ENCODE measurements at places on chromosomes 1 and 21. TPM values are rescaled to one million over a fixed set of nuclear protein-coding genes. Genes with fewer than 3 reads are reported as not detected.
A peak's percentile ranks its signal among the peaks of the same experiment; 100 is the strongest.

GRCh38 chr1:111967067-111967690, 22.3 kb downstream of the KCND3 start:
- no peak for DNase-seq

- DNase-seq, result peak; percentile 88
Measured at GRCh38 chr1:198699167-198700015, 60.6 kb downstream of the PTPRC start.

DNA sequence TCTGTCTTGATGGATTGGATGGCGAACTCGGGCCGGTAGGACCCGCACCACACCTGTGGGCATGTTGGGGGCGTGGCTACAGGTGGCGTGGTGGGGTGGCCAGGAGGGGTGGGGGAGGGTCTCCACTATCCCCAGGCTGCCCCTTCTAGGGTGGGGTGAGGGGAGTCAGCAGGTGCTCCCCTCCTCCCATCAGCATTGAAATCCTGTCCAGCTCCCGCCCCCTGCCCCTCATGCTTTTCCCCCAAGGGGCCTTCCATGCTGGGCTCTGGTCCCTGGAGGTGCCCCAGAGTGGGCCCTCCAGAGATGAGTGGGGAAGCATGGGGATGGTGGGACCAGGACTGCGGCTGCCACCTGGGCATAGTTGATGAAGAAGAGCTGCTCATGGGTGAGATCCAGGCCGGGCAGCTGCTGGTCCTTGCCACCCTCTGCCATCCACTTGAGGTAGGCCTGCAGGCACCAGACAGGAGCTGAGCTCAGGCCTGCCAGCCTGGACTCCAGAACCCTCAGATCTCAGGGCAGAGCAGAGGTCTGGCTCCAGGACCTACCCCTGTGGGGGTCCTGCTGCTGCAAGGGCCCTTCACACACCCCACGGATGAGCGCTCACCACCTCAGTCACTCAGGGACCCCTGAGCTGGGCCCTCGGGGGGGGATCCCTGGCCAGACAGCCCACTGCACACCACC, 5.1 kb downstream of the PRXL2B start:
- DNase-seq, result no peak

DNA sequence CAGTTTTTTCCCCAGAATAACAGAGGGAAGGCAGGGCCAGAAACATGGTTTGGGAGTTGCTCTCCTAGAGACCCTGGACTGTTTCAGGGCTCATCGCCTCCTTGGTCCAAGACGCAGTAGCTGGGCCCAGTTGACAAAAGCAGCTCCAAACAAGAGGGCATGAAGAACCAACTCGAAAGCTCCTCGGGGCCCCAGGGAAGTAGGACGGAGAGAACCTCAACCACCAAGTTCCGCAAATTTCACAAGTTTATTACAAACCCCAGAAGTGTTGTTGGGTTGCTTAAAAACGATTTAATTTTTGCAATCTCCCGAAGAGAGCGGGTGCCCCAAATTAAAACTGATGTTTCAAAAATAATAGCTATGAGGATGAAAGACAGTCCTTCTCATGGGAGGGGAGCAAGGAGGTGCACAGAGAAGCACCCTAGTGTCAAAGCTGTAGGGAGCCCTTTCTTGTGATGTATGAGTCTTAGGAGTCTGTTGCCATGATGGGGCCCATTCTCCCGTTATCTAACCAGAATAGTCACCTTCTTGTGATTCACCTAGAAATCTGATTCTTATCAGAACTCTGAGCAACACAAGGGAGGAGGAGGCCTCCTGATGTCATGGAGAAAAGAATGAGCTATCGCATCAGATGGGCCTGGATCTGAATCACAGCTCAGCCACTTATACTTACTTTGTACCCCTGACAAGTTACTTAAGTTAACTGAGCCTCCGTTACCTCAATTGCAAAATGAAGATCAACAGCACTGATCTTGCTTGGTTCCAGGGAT, 165.7 kb upstream of the IRF2BP2 start:
- peak; percentile 61 for DNase-seq

DNA sequence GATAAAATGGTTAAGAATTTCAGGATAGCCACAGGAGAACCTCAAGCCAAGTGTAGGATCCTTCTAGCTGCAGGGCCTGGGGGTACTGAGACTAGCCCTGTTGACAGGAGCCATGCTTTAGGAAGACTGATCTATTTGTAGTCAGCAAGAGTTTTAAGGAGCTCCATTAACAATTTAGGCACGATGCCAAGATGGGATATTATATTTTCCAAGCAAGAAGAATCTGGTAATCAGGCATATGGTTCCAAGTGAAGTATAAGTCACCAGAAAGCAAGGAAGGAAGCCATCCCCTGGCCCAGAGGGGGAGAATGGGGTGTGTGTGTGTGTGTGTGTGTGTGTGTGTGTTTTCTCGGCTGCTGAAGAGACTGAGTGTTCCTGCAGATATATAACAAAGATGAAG, 7.0 kb downstream of the IFNAR2 start:
- DNase-seq, result no peak

GRCh38 chr1:29736582-29737188, 500.4 kb downstream of the PTPRU start:
- DNase-seq, result no peak

DNA sequence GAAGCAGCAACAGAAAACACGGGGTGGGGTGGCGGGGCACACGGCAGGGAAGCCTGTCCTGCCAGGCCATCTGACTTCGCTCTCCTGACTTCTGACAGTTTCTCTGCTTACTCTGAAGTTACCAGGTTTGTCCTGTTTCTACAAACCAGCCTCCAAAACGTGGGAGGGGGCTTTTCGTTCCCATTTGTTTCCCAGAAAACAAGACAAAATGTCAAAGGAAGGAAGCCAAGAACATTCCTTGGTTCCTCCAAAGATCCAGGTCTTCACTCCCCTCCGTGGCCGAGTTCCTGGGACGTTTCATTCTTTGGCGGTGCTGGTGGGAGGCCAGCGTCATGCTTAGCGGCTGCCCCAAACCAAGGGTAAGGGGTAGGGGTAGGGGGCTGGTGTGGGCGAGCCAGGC, 49.6 kb downstream of the MEGF6 start:
- no peak for DNase-seq

DNA sequence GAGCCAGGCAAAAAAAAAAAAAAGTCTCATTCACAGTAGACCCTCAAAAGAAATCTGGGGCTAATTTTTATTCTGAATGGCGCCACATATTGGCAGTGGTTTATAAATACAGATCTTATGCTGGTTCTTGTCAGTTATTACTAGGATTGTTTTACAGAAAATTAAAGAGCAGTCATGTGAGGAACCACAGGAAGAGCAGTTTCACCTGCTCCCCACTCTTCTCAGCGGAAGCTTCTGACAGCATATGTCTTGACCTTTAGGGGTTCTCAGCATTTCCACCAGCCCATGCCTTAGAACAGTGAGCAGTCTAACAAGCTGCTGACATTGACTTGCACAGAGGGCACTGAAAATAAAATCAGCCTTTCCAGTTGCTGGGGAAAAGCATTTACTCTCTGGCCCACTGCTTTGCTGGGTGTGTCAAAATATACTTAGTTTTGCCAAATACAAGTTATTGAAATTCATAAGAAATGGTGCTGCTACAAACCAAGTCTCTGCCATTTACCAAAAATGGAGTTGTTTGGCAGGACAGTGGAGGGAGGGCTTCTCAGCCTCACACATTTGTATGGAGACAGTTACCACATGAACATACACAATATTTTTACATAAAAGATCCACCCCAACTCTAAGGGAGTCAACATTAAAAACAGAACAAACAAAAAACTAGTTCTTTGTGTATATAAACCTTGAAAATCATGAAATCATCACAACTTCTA, 144.2 kb downstream of the SYT2 start:
- no peak for DNase-seq

DNA sequence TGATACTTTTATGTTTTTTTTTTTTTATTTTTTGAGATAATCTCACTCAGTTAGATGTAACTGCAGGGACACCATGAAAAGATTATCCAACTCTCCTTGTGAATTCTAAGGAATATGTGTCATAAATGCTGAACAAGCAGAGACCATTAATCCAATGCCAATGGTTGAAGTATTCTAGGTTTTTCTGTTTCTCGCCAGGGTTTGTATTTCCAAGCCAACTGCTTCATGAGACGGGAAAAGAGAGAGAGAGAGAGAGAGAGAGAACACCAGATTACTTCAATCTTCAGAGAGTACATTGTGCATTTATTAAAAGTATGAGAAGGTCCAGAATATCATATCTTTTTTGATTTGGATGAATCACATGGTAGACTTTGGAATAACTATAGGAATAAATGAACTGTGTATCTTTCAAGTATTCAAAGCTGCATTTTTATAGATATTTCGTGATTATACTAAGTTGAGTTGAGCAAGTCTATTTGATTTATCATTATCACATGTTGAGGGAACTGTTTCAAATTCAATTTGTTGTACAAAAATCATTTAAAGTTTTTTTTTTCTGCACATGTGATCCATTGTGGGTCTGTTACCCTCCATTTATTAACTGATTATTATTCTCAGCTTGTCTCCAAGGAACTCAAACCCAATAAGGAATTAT, 108.4 kb downstream of the PLA2G4A start:
- DNase-seq, result no peak

- no peak for DNase-seq
Measured at GRCh38 chr1:46026531-46026930, 105.9 kb downstream of the PIK3R3 start.

DNA sequence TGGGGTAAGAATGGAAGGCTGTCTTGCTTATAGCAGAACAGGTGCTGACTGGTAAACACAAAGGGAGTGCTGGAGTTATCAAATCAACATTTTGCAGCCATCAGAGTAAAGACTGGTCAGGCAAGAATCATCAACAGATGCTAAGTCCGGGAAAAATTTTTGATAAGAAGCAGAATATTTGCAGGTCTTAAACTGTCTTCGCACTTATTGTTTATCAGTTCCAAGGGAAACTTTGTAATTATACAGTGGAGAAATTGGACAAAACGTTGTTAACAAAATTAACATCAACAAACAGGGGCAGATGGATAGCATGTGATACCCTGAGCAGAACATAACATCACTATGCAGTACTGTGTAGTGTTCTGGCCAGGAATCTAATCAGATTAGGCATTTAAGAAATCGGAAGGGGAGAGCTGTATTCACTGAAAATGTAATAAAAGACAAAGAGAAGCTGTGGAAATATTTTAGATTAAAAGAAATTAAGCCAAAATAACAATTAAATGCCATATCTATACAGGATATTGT, 127.1 kb downstream of the DAB1 start:
- DNase-seq, result no peak

- DNase-seq, result no peak
Measured at GRCh38 chr1:214441119-214441518, 110.3 kb downstream of the PTPN14 start.

- no peak for DNase-seq
Measured at GRCh38 chr1:173903827-173904531, 13.1 kb downstream of the SERPINC1 start.

DNA sequence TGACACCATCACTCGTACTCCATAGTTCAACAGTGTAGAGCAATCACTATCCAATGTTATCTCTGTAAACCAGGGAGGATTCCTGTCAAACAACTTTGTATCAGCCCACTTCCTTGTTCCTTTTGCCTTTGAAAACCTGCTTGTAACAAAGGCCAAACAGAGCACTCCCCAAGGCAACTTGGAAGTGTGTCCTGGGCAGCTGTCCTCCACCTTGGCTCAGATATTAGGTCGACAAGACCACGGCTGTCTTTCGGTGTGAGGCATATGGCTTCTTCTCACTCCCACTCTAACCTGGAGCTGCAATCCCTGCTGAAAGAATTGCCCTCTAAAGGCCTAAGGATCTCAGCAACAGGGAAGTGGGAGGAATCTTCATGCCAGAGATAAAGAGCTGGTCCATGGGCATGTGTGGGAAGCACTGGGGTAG, 66.7 kb downstream of the ITPKB start:
- no peak for DNase-seq

- DNase-seq, result no peak
Measured at GRCh38 chr1:179295164-179295755, 1.7 kb downstream of the SOAT1 start.

DNA sequence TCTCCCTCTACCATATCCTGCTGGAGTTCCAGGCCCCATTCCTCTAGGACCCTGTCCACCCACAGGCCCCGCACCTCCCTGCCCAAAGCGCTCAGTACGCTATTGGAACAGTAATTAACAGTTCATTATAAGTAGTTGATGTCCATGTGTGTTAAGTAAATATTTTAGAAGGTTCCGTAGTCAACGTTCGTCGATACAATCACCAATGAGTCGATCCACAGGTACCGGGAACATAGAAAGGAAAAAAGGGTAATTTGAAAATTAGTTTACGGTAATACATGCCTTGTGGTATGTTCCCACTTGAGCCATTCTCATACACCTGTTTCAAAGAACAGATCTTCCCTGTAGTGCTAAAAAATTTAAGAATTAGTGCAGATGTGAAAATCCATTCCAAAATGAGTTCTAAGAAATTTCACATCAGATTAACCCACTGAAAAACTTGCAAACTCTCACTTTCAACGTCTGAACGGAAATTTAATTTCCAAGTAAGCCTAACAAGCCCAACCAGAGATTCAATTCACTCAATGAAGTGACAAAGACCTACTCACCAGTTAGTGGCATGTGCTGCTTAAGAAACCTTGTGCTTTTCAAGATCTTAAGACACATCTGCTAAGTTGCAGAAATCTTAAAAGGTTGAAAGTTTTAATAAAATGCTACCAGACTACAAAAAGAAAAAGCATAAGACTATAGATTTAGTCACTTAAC, 8.3 kb downstream of the SFPQ start:
- no peak for DNase-seq

DNA sequence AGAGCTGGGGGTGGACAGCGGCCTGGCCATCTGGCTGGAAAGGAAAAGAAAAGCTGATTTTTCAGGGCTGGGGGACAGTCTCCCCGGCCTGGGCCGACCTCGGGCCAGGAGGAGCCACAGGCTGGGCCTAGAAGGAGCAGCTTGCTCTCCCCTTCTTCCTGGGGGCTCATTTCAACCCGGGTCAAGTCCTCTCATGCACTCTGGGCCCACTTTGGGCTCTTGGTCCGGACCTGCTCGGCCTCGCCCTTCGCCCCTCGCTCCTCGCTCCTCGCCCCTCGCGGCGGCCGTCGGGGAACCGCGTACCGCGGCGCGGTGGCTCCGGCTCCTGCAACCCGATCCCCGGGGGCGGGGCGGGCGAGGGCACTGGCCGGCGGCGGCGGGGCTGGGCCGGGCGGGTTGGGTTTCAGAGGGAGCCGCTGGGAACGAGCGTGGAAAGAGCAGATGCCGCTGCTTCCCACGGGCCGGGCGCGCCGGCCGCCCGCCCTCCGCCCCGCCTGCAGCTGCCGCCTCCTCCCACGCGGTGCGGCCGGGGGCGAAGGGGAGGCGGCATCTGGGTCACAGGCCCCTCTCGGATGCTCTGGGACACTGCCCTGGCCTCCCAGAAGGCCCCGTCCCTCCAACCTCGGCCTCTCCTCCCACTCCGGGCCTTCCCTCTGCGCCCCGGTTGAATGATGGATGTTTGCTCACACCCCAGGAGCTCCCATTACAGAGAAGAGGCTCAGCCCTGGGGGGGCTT, 6.6 kb downstream of the HEYL start:
- DNase-seq, result no peak

Gene SPATA21
- total RNA-seq, result not detected

Gene MTFR1L
- 28.0 TPM for total RNA-seq

Gene KRTAP12-2
- total RNA-seq, result not detected

Gene AQP10
- not detected for total RNA-seq

Gene PERM1
- not detected for total RNA-seq

Gene NCMAP
- total RNA-seq, result 0.07 TPM

Gene LAD1
- total RNA-seq, result not detected

Gene FGR
- total RNA-seq, result 0.27 TPM

Gene PGLYRP3
- total RNA-seq, result not detected
